CD4-positive, alpha-beta T cell treated with Interleukin-4 for 4 hours (primary cell): ENCODE measurements at places on chromosomes 12 and 14.

- no peak for DNase-seq
Observed at GRCh38 chr12:3697311-3697870, 55.5 kb downstream of the CRACR2A start.

- DNase-seq: no peak
Observed at GRCh38 chr14:93971635-93972027, 4.7 kb downstream of the ASB2 start.

GRCh38 chr12:75389706-75390105 lies 1.2 kb upstream of the GLIPR1L2 start:
- DNase-seq: no peak

- no peak for DNase-seq
Observed at GRCh38 chr14:97028382-97028781, 231.2 kb downstream of the VRK1 start.

GRCh38 chr12:42679466-42679865 lies 89.9 kb upstream of the PRICKLE1 start:
- DNase-seq: no peak

DNA sequence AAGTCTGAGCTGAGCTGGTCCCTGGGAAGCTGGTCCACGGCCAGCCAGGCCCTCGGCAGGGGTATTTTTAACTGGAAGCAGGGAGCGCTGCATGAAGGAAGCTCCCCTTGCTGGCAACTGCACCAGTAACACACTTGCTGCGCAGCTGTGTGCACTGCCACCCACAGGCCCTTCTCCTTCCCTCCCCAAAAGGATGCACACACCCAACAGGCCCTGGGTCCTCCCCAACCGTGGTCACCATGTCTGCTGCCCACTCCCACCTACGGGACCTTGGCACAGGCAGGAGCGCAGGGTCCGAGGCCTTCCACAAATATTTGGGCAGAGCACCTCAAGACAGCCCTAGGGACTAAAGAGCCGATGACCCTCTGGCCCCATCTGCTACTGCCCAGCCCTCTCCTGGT lies 157.0 kb upstream of the PRMT8 start:
- DNase-seq: no peak

GRCh38 chr12:44859998-44860689 lies 16.0 kb downstream of the NELL2 start:
- no peak for DNase-seq

DNA sequence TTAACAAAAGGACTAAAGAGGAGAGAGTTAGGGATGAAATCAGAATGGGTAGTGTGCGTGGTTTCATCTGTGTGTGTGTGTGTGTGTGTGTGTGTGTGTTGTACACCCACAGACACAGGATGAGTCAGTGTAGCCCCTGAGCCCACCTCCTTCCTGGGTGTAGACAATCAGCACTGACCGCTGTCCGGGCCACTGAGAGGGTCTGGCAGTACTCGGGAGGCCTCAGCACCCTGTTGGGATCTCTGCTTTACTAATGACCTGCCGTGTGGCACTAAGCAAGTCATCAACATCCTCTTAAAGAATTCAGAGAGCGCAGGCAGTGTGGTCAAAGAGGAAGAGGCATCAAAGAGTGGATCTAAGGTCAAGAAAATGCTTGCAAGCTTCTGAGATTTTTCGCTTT lies 112.6 kb downstream of the PRMT8 start:
- no peak for DNase-seq

DNA sequence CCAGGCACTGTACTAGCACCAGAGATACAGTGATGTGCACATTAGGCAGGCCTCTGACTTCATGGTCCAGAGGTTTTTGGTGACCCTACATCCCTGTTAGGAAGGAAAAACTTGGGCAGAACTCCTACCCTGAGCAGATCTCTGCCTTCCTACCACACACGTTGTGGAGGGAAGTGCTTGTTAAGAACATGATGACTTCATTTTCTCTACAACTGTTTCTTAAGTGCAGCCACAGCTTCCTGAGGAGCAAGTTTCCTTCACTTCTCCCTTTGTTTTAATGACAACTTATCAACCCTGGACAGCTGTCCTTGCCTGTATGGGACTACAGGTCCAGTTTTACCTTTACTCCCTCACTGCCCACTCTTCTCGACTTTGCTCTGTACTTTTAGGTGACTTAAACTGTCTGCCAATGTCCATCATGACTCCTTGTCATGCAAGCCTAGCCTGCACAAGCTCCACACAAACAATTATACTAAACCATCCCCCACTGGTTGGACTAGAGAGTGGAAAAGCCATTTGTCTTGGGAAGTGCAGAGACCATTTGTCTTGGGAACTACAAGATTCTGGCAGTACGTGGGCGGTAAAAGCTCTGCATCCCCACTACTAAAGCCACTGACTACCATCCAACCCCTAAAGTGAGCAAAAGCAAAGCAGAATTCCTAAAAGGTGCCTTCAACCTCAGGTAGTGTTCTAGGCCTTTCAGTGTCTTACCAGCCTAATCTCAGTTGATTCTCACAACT lies 359.8 kb downstream of the EGLN3 start:
- no peak for DNase-seq

DNA sequence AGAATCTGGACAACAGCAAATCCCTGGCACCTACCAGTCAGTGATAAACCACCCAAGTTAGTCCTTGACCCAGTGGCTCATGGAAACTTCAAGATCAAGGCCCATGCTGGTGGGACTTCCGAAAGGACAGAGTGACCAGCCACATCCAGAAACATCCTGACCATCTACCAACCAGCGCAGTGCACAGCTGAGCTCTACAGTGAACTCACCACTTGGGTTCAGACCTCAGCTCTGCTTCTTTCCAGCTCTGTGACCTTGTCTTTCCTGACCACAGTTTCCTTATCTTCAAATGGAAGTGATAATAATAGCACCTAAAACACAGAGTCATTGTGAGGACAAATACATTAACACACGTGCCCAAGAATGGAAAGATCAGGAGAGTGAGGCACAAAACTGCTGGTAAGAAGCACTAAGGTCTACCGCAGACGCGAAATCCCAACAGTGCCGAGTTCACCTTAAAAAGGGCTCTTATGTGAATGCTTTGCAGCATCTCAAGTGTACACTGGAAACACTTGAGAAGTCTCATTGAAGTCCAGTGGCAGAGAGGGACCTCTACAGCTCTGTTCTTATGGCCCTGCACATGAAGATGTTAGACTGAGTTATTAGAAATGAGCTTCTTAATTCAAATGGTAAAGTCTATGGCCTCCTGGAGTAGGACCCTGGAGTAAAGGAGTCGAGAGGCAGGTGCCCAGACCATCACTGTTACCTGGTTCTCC lies 128.8 kb downstream of the CCDC60 start:
- DNase-seq: no peak

DNA sequence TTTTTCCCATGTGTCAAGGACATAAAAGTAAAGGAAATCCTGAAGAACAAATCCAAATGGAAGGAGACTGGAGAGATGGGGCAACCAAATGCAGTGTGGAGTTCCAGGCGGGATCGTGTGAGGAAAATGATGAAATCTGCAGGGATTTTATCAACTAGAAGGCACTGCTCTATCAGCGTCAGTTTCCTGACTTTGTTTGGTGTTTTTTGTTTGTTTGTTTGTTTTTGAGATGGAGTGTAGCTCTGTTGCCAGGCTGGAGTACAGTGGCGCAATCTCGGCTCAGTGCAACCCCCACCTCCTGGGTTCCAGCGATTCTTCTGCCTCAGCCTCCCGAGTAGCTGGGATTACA lies 43.3 kb upstream of the GPR132 start:
- no peak for DNase-seq

DNA sequence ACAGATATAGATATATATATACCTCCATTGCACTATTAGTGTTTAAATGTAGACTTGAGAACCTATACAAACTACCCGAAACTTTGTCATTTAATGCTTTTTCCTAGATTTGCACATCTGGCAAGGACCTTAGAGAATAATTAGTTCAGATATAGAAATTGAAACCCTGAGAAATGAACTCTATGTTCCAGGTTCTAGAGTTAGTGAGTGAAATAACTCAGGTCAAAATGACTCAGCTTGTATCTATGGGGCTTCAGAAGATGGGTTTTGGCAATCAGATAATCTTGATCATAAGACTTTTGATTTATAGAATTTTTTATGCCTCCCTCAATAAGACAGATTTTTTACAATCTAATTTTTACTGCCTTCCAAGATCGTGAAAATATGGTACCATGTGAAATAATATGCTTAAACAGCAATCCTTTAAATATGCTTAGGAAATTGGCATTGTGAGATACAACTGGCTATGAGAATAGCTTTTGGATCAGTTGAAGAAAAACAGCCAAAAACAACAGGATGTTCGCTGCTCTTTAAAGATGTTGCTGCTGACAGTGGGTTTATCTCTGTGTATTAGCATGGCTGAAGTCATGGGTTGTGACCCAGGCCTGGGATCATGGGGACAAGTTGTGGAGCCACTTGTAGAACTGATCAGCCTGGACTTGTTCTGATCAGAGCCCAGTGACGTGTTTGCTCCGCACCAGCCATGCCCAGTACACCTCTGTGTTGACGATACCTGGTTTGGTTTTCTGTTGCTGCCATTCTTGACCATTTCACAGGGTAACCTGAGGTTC lies 63.6 kb downstream of the TTLL5 start:
- no peak for DNase-seq

DNA sequence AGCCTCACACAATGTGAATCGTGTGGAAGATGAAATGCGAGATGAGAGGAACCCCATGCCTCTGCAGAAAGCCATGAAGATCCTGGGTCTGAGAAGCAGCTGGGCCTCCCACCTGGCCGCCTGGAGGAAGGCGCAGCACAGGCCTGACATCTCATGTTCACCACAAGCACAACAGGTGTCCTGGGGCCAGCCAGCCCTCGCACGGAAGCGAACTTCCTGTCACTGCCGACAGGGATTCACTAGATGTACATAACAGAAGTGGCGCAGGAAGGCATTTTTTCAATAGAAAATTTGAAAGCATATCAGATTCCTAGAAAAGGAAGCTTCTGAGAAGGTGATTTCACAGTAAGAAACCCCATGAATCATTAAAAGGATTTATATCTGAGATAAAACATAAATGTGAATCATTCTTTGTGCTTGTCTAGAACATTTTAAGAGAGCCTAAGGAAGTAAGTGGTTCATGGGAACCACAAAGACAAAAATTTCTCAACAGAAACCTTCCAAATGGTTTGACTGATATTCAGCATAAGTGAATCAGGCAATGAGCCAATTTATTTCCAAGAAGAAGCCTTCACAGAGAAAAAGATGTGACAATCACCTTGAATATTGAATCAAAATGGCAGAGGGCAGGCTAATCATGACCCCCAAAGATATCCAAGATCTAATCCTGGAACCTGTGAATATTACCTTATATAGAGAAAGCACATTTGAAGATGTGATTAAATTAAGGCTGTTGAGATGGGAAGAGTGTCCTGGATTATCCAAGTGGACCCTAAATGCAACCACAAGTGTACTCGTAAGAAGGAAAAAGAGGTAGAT lies 311.9 kb downstream of the DUSP6 start:
- peak; percentile 84 for DNase-seq

DNA sequence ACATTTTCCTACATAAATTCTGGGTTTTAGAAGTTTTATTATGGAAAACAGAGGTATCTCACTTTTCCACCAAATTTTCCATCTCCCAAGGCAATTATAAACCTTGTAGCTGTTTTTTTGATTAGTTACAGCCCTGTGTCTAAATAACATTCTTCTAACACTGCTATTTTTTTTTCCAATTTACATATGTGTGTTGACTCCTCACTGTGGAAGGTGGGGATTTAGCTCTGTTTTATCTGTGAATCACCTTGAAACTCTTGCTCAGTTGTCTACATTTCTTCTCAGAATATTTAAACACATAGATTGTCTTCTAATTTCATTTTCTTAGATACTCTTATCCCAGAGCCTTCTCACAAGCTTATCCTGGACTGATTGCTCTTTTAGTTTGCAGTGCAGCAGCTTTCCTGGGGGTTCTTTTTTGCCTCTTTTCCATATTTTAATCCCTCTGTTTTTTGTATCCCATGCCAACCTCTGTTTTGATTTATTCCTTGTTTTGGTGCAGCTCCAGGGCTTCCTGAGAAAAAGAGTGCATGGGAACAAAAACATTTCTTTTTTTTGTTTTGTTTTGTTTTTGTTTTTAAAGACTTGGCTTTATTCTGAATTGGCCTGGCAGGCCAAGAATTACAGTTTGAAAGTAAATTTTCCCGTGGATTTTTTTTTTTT lies 36.7 kb downstream of the TBC1D15 start:
- DNase-seq: no peak

DNA sequence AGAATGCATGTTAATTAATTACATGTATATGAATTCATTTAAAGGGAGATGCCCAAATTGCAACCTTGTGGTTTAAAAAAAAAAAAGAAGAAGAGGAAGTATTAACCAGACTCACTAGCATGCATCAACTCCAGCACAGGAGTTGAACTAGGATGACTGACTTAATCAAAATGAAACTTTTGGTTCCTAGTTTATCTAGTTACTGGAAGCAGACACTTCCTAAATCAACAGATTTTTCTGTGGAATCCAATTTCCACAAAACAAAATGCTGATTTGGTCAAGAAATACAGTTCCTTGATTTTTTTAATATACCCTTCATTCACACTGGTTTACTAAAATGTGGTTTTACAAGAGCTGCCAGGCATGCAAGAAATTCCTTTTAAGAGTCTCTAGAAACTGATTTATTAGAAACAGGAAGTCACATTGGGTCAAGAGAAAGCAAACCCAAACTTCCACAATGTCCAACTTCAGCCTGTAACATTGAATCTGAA lies 41.6 kb downstream of the ITPR2 start:
- DNase-seq: no peak

DNA sequence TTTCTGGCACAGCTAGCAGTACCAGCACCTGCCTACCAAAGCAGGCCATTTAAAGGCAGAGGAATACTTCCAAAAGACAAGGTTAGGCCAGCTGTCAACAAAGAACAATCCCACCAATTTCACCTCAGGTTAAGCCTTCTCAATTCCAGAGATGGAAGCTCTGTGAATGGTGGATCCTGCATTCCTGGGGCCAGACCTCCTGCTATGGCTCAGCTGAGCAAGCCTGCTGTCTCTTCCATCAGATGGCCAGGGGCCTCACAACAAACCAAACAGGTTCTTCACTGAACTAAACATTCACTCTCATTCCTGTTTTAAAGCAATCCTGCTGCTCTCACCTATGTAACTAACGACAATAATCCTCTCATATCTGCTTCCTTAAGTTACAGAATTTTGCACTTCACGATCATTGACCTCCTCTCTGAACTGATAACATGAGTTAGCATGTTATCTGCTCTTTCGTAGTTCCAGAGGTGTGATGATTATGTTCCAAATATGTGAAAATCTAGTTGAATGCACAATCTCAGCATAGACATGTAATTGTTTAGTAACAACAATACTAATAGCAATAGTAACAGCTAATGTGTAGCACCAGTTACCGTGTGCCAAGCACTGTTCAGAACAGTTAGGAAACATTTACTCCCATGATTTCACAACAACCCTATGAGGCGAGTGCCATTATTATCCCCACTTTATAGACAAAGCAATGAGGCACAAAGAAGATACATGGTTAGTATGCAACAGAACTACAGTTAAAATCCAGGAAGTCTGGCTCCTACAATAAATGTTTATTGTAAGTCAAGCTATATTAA lies 73.2 kb downstream of the SLC2A13 start:
- no peak for DNase-seq

GRCh38 chr12:105233041-105233905 lies 2.7 kb downstream of the APPL2 start:
- DNase-seq: no peak
